ENCODE measurements at places on chromosomes 2 and 18.

DNA sequence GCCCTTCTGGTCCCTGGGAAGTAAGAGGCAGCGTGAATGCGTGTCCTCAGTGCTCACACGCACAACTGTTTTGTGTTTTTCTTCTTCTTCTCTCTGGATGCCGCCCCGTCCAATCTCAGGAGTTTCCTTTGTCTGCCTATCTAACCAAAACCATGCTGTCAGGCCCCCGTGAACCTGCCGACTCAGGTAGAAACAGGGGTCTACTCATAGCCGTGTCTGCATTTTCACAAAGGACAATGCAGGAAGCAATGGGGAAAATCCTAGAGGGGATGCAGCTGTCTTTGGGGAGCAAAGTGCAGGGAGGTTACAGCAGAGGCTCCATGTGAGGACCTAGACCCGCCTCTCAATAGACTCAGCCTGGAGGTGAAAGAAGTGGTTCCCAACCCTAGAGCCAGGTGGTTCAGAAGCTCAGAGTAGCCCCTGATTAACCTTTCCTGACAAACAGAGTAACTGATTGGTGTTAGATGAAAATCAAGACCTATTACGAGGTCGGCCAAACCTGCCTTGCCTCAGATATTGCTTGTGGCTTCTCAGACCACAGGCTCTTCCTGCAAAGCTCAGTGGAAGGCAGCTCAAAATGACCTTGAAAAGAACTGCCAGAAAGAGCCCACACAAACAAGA lies 49.3 kb downstream of the CD226 start:
- no peak for DNase-seq

- no peak for DNase-seq
Measured at GRCh38 chr2:229884775-229885699, 36.8 kb downstream of the TRIP12 start.

GRCh38 chr2:223744580-223744979 lies 92.8 kb downstream of the AP1S3 start:
- DNase-seq = no peak

DNA sequence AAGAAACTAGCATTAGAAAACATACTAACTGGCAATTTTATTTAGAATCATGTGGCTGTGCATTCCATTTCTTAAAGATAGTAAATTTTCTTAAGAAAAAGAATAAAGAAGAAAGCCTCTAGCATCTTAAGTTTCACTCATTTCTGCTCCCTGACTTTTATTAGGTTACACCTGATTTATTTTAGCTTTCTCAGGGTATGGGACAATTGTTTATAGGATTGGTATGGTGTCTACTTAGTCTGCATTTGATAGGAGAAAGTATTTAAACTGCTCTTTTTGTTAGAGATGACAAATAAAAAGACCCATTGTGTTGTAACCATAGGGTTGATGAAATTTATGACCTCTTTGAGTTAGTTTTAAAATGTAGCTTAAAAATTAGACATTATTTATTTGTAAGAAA lies 115.2 kb downstream of the PTPRM start:
- no peak for DNase-seq

GRCh38 chr2:158716921-158717320 lies 78.2 kb upstream of the DAPL1 start:
- DNase-seq = no peak

DNA sequence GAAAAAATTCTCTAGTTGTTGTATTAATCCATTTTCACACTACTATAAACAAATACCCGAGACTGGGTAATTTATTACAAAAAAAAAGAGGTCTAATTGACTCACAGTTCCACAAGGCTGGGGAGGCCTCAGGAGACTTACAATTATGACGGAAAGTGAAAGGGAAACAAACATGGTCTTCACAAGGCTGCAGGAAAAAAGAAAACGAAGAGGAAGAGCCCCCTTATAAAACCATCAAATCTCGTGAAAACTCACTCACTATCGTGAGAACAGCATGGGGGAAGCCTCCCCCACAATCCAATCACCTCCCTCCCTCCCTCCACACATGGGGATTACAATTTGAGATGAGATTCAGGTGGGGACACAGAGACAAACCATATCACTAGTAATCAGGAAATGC lies 61.7 kb upstream of the SPTBN1 start:
- DNase-seq = no peak

GRCh38 chr18:57819671-57820460 lies 16.8 kb upstream of the ATP8B1 start:
- DNase-seq = peak; percentile 89

GRCh38 chr18:11859903-11860407 lies 8.7 kb downstream of the CHMP1B start:
- DNase-seq = peak; percentile 73

GRCh38 chr2:189543367-189543766 lies 37.2 kb downstream of the SLC40A1 start:
- no peak for DNase-seq

- no peak for DNase-seq
Measured at GRCh38 chr2:54720563-54720962, 2.9 kb upstream of the EML6 start.

- peak; percentile 32 for DNase-seq
Measured at GRCh38 chr2:201362396-201362795, 5.3 kb upstream of the FLACC1 start.

- no peak for DNase-seq
Measured at GRCh38 chr18:1018181-1018681, 113.6 kb downstream of the ADCYAP1 start.

GRCh38 chr18:47969816-47970215 lies 39.4 kb upstream of the SMAD2 start:
- no peak for DNase-seq

GRCh38 chr2:158325031-158325781 lies 131.3 kb downstream of the CCDC148 start:
- DNase-seq = peak; percentile 53
